ENCODE measurements at places on chromosomes 1 and 21.

DNA sequence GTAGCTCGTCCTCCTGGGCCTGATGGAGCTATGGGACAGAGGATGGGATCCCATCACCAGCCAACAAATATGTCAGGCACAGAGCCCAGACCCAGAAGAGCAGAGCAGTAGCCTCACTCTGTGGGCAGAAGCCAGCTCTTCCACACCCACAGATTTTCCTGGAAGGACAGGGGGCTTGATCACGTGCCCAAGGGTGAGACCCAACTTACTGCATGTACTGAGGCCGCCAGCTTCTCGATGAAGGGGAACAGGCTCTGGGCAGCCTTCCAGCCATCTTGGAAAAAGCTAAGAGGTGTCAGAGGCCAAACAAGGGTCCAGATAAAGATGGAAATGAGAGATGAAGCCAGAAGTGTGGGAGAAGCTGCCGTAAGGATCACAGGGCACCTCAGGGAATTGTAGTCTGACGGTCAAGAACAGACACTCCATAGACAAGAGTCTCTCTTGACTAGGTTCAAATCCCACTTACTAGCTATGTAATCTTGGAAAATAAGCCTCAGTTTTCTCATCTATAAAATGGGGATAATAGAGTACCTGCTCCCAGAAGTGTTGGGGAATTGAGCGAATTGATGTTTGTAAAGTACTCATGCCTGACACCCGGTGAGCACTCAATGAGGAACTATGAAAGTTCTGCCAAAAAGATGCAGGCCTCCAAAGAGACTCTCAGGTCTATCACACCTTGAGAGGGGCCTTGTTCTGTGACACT is 17.0 kb upstream of the TCEA3 start:
- no peak for DNase-seq

DNA sequence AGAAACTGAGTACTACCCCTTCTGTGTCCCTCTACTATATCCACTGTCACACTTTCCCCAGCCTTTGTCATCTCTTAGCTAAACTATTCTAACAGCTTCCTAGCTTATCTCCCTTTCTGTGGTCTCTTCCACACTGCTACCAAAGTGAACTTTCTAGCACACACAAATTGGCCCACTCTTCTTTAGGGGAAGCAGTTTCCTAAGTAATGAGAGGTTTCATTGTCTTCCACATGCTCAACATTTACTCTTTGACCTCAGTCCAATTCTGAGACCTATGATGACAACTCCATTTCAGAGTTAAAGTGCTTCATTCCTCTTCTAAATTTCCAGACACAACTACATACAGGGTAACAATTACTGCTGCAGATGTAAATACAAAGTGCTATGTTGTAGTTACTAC is 32.9 kb downstream of the SCYL3 start:
- DNase-seq = no peak

- DNase-seq = no peak
These were observed 8.9 kb downstream of the ADAR start for GRCh38 chr1:154598871-154599635.

- no peak for DNase-seq
These were observed 122.7 kb downstream of the ZBTB18 start for GRCh38 chr1:244173769-244174168.
